Fibroblast of the conjunctiva (primary cell): ENCODE measurements at places on chromosomes 1 and 21.

GRCh38 chr1:174021591-174022079 lies 522 bp downstream of the RC3H1 start:
- no peak for DNase-seq

DNA sequence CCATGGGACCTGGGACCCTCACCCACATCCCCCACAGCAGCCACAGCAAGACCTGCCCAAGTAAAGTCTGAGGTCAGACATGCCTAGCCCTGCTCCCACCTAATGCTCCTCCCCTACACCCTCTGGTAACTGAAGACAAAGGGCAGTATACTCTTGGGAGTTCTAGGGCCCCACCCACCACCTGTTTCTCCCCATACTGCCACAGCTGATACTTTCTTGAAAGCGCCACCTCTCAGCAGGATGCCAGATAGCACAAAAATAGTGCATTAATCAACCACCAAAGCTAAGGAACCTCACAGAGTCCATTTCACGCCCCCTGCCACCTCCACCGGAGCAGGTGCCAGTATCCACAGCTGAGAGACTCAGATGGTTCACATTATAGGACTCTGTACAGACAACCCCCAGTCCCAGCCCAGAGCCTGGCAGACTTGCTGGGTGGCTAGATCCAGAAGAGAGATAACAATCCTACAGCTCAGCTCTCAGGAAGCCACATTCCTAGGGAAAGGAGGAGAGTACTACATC lies 238.1 kb downstream of the LRRC40 start:
- DNase-seq = no peak

DNA sequence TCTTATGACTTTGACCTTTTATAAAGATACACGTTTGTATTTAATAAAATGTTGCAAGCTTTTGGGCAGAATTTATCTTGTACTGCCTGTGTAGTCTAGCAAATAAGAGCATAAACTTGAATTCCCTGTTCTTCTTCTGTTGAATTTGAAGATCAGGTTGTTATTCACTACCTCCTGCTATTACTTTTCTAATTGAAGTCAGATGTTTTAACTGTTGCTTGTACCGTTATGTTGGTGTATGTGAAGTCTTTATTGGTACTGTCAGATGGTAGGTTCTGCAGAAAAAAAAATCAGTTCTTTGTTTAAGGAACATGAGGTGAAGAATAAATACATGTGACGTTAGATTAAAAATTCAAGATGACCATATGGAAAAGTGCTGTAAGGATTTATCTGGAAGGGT lies 69.1 kb downstream of the DYRK1A start:
- no peak for DNase-seq

DNA sequence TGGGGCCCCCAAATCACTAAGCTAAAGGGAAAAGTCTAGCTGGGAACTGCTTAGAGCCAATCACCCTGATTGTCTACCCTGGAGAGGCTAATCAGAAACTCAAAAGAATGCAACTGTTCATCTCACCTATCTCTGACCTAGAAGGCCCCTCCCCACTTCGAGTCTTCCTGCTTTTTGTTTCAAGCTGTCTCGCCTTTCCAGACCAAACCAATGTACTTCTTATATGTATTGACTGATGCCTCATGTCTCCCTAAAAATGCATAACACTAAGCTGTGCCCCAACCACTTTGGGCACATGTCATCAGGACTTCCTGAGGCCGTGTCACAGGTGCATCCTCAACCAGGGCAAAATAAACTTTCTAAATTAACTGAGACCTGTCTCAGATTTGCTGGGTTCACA lies 209.5 kb downstream of the APP start:
- no peak for DNase-seq

GRCh38 chr1:168092566-168093355 lies 44.0 kb downstream of the GPR161 start:
- no peak for DNase-seq

- no peak for DNase-seq
These were observed 2.5 kb downstream of the SHISAL2A start for GRCh38 chr1:52635321-52636089.

- DNase-seq = no peak
These were observed 191.7 kb upstream of the CAMK1G start for GRCh38 chr1:209391792-209392191.

- DNase-seq = no peak
These were observed 112.8 kb downstream of the SIM2 start for GRCh38 chr21:36811762-36812161.

DNA sequence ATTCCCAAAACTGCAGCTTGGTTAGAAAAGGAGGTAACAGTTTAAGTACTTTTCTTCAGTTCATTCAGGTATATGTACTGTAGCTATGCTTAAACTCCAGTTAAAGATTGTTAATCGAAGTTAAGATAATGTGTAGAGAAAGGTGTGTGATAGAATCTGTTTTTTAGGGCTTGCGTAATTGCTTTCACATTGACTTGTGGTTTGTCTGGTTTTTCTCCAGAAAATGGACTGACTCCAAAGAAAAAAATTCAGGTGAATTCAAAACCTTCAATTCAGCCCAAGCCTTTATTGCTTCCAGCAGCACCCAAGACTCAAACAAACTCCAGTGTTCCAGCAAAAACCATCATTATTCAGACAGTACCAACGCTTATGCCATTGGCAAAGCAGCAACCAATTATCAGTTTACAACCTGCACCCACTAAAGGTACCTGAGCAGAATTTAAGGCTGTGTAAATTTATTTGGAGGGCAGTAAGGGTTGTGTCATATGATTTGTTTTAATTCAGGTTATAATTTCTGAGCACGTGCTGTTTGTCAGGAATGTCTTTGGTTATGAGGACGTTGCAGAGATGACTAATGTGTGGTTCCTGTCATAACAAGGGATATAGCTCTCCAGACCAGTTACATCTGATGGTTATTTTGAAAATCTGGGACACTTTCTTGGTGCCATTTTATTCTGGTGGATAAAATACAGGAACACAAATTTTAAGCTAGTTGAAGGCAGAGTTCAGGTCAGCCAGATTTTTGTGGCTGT lies 26.0 kb downstream of the ATF6 start:
- DNase-seq = no peak

DNA sequence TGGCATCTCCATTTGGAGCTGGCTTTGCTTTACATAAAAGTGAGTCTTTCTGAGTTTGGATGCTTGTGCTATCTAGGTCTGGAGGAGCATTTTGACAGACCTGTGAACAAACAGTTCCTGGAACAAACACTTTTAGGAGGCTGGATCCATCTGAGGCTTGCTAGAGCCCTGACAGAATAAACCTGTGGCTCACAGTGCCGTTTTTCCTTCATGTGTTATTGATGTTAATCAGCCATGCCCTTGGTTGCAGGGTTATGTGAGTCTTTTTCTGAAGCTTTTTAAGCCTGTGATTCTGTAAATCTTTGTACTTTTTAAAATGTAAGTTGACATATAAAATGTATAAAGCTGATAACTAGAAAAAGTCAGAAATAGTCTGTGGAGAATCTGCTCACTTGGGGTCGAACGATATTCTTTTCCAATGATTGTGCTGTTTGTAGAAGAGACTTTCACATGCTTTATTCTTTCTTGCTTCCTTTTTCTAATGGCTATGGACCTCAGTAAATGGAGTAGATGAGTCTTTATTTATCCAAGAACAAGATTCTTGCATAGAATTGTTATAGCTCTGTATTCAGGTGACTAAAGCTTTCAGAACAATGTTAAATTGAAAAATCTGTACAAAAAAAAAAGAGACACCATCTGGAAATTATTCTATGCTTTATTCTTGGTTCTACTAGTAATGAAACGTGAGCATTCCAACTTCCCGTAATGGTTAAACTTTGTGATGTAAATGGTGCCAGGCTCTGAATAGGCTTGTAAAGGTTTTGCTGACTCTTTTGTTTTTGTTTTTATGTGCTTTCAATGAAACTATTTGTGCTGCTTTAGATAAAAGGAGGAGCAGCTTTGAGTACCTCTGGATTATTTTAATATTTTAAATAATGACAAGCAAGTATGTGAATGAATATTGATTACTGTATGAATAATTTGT lies 53.7 kb downstream of the CACHD1 start:
- DNase-seq = no peak

- no peak for DNase-seq
These were observed 53.3 kb downstream of the PDE9A start for GRCh38 chr21:42706765-42707164.

DNA sequence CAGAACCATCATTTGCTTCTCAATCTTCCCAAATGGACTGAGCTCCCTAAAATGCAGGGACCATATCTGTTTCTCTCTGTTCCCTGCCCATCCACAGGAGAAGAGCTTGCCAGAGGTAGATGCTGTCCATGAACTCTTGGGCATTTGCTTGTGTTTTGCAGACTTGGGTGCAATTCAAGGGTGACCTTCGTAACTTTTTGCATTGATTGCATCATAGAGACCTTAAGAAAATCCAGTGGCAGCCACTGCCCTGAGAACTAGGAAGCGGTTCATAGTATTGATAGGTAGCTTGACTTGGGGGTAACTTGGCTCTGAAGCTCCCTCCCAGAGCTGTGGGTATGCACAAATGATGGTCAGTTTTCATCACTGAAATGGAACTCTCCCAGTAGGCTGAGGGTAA lies 34.3 kb upstream of the EDEM3 start:
- no peak for DNase-seq

GRCh38 chr1:37677143-37677439 lies 15.2 kb upstream of the CDCA8 start:
- no peak for DNase-seq

GRCh38 chr1:23601968-23602876 lies 42.9 kb upstream of the ID3 start:
- no peak for DNase-seq

GRCh38 chr1:236167154-236167553 lies 24.8 kb downstream of the GPR137B start:
- no peak for DNase-seq

GRCh38 chr1:107549152-107549810 lies 408.4 kb downstream of the NTNG1 start:
- DNase-seq = no peak

- DNase-seq = peak; percentile 97
These were observed 21.1 kb upstream of the SRSF4 start for GRCh38 chr1:29202584-29203340.

DNA sequence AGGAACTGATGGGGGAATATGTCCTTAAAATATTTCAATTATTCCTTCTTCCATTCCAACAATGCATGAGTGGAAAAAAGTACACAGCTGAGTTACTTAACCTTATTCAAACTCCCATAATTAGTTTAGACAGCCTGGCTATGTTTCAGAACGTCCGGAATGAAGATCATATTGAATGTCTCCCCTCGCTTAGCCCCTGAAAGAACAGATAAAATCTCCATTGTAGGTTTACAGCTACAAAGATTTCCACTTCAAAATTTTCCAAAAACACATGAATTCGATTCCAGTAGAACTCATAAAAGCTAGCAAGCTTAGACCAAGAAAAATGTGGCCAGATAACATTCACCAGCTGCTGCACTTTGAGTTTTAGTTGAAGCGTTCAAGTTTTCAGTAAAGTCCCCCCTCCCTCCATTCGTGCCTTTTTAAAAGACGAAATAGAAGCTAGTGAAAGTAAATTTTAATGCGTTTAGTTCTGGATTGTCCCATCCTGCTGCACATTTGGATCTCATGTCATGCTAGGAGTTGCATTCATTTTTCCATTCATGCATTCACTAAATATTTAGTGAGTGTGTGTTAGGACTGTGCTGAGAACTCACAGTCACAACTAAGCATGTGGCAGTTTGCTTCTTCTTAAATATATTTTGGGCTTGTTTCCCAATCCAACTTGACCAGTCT lies 29.4 kb upstream of the SSX2IP start:
- DNase-seq = no peak

- no peak for DNase-seq
These were observed 324.9 kb upstream of the ST6GALNAC5 start for GRCh38 chr1:76542359-76542758.

DNA sequence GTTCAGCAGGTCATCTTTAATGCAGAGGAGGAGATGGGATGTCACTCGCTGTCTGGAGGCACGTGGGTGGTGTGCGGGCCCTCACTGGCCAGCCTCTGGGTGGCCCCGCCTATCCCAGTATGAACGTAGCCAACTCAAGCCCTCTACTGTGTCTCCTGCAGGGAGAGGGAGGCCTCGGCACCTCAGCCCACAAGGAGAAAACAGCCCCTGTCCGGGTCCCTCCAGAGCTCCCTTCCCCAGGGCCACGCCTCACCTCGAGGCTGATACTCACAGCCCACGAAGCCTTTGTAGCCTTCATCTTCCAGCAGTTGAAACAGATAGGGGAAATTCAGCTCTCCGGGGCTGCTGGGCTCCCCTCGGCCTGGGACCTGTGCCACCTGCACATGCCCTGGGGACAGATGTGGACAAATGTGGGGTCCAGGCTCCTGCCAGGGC lies 2.6 kb downstream of the HYI start:
- DNase-seq = no peak

DNA sequence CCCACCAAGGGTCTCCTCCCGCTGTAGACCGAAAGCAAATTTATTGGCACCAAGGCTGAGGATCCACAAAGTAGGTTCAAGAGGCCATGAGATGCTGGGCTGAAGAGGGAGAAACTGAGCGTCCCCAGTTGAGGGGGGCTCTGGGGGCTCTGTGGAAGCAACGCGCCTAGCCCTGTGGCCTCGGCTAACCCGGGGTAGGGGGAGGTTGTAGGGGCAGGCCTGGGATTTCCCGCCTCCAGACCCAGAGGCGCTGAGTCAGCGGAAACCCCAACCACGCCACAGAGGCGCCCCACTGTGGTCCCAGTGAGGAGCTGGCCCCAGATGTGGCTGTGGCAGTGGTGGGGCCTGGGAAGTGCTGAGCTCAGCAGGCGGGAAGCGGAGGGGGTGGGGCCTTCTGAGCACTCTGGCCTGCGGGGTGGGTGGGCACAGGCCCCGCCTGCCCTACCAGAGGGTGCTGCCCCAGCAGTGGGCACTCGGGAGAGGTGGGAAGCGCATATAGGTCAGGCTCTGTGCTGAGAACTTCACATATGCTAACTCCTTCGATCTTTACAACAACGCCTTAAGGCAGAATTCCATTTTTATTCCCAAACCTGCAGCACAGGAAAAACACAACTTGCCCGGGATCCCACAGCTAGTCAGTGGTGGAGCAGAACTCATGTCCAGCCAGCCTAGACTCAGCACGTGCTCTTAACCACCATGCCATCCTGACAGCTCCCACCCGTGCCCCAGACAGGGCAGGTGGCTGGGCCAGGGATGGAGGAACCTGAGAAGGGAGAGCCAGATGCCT lies 1.5 kb upstream of the COL16A1 start:
- DNase-seq = no peak

DNA sequence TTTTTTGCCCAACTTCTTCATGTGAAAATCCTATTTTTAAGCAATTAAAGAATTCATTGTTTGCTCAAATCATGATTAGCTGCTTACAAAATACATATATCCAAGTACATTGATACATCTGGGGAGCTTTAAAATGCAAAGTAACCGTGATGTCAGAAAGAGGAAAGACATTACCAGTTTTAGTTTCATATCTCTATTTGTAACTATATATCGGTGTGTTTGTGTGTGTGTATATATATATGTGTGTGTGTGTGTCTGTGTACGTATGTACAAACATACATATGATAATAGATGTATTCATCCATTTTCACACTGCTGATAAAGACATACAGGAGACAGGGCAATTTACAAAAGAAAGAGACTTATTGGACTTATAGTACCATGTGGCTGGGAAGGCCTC lies 310.1 kb downstream of the DPYD start:
- no peak for DNase-seq

- no peak for DNase-seq
These were observed 5.9 kb downstream of the DUSP10 start for GRCh38 chr1:221735999-221736398.
